ENCODE measurements at places on chromosomes 3 and 15.

- DNase-seq = no peak
Measured at GRCh38 chr3:5292512-5292911, 105.0 kb downstream of the EDEM1 start.

- no peak for DNase-seq
Measured at GRCh38 chr15:94674296-94674695, 442.9 kb downstream of the MCTP2 start.

GRCh38 chr3:134336587-134336986, 37.7 kb downstream of the AMOTL2 start:
- DNase-seq = no peak

GRCh38 chr3:9500108-9501050, 53.2 kb downstream of the LHFPL4 start:
- DNase-seq = peak; percentile 35

DNA sequence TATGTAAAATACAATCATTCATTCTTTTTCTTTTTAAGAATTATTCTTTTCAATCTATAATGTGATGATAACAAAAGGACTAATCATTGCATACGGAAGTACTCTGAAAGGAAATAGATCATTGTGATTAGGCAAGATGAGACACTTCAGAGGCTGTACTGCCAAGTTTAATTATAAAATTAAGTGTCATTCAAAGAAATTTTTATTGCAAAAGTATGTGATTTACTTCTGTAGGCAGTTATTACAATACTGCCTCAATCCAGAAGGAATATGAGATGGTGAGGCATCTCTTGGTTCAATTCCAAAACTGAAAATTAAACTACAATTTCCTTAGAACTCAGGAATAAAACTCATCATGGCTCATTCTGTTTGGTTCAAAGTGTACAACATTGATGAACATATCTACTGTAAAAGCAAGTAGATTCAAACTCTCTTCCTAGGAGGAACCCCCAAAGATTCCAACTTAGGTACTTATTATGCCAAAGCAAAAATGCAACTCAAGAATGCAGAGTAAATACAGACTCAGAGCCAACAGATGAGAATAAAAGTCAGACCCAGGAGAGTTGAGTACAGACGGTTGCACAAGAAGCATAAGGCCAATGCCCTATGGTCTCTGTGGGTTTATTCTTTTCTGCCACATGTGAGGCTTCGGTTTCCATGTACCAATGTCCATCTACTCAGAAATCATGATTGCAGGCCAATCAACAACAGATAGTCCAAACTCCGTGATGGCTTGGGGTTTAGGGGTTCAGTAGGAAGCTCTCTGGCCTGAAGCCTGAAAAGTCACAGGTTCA, 118.5 kb upstream of the WNT5A start:
- no peak for DNase-seq

GRCh38 chr3:147760085-147760484, 350.9 kb downstream of the ZIC1 start:
- DNase-seq = no peak

- no peak for DNase-seq
Measured at GRCh38 chr15:50778086-50778485, 12.6 kb upstream of the SPPL2A start.

DNA sequence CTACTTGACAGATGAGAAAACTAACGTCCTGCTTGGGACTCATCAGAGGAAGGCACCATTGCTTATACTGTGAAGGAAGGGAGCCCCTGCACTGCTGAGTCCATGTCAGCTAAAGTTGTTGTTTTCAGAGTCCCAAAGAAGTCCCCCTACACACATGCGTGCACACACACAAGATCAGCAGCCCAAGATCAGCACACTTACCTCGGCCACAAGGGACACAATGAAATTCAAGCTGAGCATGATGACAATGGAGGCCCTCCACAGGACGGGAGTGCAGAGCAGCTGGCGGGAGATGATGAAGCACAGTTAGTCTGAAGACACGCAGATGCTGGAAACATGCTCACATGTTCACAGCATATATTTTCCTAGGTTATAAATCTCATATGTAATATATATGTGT, 28.6 kb upstream of the ATP13A5 start:
- DNase-seq = no peak

All from C1 segment of cervical spinal cord (tissue), 14 donors.